ENCODE measurements at places on chromosomes 16 and 17.

DNA sequence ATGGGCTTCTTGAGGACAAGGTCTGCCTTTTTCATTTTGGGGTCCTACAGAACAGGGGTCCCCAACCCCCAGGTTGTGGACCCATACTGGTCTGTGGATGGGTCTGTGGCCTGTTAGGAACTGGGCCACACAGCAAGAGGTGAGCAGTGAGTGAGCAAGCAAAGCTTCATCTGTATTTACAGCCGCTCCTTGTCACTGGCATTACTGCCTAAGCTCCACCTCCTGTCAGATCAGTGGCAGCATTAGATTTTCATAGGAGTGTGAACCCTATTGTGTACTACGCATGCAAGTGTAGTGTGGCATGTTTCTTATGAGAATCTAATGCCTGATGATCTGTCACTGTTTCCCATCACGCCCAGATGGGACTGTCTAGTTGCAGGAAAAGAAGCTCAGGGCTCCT, 33.9 kb downstream of the ERN1 start:
- DNase-seq, result no peak

DNA sequence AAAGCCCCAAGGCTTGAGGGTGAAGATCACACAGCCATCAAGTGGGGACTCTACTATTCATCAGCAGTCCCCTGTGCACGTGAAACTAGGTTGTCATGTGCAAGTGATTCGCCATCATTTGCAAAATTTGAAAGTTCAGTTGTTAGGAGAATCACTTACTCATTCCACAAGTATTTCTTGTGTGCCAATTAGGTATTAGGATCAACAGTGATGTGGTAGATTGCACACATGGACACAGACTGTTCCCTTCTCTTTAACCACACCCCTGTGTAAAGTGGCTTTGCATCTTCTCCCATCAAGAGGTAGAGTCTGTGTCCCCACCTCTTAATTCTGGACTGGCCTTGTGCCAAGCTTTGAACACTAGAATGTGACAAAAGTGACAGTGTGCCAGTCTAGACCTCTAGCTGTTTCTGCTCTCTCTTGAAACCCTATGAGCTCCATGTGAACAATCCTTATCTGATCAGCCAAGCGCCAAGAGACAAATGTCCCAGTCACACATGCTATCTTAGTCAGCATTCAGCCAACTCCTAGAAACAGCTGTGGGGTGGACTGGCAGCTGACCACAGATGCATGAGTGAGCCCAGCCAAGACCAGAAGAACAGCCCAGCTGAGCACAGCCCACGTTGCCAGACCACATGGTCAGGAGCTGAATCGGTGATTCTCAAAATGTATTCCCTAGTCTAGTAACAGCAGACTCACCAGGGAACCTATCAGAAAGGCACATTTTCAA, 31.5 kb upstream of the SHISA9 start:
- DNase-seq, result no peak

- no peak for DNase-seq
Observed at GRCh38 chr17:19570544-19571062, 36.9 kb downstream of the SLC47A1 start.

DNA sequence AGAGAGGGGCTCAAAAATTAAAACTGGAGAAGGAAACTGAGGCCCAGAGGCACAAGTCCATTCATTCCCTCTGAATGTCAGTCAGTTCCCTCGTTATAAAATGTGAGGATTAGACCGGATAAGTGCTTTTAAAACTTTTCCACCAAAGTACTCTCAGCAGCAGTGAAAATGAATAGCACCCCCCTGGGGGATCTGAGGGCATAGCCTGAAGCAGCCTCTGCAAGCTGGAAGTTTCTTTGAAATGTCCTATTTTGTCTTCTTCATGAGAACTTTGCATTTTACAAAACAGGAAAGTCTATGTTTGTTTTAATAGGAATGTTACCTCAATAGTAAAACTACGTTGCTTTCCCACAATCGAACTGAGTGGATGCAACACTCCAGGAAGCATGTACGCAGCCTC, 273.0 kb downstream of the CEP112 start:
- no peak for DNase-seq

- DNase-seq, result no peak
Observed at GRCh38 chr16:54843424-54843750, 87.3 kb upstream of the IRX5 start.

DNA sequence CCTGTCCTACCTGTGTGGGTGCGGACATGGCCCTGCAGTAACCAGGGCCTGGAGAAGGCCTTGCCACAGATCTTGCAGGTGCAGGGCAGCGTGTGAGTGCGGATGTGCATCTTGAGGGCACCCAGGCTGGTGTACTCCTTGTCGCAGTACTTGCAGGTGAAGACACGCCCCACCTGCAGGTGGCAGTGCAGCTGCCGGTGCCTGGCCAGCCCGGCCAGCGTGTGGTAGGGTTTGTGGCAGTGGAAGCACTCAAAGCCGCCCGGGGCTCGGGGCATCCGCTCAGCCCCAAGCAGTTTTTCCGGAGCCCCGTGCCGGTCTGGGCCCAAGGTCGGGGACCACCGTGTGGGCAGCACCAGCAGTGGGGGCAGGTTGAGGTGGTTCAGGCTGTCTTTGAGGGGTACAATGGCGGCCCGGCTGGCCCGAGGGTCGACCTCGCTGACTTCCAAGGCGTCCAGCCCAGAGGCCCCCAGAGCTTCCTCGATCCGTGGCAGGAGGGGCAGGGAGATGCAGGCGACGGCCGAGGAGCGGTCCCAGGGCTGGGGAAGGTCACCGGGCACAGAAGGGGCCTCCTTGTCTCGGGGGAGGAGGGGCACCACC, 5.1 kb downstream of the SNAI3 start:
- DNase-seq, result peak; percentile 63

DNA sequence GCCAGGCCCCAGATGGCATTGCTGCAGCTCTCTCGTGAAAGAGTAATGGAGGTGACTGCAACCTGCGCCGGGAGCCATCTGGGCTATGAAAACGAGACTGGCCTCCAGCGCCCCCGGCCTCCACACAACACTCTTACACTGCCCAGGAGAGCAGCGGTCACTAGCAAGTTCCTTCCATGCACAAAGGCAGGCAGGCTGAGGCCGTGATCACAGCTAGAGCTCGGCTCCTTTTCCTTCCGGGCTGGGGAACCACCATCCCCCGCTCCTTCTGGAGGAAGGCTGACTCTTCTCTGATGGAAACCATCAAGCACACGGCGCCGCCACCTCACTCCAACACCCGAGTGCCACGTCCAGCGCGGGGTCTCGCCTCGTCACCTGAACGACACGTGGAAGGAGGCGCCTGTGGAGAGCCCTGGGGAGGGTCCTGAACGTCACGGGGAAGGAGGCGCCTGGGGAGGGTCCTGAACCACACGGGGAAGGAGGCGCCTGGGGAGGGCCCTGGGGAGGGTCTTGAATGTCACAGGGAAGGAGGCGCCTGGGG, 61.9 kb downstream of the KLHDC4 start:
- DNase-seq, result no peak

- DNase-seq, result no peak
Observed at GRCh38 chr16:14448879-14449278, 181.2 kb downstream of the PARN start.

- DNase-seq, result no peak
Observed at GRCh38 chr17:65984299-65984698, 207.6 kb downstream of the CEP112 start.

All from CD4-positive, alpha-beta T cell treated with Interleukin-17A for 1 hour (primary cell).